HT-29 (cell line): ENCODE measurements at places on chromosomes 12 and 14.
A peak's percentile ranks its signal among the peaks of the same experiment; 100 is the strongest.

DNA sequence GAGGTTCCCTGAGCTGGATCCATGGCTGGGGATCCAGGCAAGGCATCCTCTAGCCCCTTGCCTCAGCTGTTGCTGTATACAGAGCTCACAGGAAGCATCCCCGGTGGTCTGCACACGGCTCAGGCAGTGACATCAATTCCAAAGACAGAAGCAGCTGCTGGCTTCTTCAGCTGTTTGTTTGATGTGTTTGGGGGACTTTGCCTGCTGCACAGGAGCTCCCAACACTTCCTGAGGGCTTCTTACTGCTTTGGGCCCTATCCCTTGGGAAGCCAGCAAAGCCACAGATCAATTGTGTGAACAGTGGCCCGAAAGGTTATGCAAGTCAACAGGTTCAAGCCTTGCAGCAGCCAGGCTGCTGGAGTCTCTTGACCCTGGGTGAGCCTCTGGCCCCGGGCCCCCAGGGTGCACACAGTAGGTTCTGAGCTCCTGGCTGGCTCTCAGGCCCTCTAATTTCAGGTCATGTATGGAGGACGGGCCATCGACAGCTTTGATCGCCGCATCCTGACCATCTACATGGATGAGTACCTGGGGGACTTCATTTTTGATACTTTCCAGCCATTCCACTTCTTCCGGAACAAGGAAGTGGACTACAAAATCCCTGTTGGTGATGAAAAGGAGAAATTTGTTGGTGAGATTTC lies 42.6 kb downstream of the CCDC92 start:
- DNase-seq = no peak

DNA sequence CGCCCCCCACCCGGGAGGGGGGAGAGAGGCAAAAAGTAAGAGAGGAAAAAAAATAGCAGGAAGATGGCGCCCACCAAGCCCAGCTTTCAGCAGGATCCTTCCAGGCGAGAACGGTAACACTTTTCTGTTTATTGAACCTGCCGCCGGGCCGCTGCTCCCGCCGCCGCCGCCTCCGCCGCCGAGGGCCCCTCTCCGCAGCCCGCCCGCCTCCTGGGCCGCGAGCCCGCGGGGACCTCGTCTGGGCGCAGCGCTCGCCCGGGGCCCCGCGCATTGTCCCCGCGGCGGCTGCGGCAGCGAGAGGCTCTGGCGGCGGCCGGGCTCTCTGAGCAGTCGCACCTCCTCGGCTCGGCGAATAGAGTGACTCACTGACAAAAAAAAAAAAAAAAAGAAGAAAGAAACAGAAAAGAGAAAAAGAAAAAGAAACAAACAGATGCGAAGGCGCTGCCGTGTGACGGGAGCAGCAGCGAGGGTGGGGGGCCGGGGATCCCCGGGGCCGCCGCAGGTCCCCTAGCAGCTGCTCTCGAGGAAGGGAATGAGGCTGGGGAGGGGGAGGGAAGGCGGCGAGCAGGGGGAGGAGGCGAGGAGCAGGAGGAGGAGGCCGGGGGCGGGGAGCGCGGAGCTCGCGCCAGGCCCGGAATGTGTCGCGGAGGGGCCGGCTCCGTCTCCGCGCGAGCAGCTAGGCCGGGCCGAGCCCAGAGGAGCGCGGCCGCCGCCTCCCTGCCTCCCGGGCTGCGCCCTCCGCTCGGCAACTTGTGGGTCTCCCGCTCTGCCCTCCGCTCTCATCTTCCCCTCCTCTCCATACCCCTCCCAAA lies 781 bp downstream of the NPAS3 start:
- no peak for DNase-seq

DNA sequence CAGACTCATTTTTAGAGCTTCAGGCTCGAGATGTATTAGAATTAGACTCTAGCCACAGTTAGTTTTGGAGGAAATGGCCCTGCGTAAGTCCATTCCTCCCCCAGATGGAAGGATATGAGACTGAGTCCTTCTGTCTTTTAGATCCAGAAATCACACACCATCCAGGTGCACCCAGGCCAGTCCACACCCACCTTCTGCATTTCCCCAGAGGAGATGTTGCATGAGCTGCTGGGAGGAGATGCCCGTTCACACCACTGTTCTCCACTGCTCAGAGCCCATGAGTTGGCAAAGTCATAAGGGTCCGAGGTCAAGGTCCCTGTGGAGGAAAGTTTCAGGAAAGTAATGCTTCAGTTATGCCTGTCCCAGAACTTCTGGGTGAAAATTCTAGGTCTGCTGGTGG lies 29.2 kb downstream of the VWF start:
- DNase-seq = no peak

- no peak for DNase-seq
Observed at GRCh38 chr14:101791919-101792572, 30.5 kb downstream of the PPP2R5C start.

- no peak for DNase-seq
Observed at GRCh38 chr12:30108666-30109065, 324.9 kb upstream of the TMTC1 start.

- DNase-seq = peak; percentile 61
Observed at GRCh38 chr14:78836777-78837176, 666.6 kb downstream of the NRXN3 start.

DNA sequence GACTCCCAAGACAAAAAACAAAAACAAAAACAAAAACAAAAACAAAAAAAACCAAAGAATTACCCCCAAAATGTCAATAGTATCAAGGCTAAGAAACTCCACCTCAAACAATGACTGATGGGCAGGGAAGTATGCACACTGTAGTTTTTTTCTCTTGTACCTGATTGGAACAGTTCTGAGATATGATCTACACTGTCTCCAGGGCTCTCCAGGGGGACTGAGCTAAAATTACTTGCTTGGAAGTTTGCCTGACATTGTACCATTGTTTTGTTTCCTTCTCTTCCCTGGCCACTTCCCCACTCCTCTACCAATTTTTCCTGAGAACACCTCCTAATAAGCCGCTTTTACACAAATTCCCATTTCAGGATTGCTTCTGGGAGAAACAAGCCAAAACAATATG lies 22.3 kb upstream of the CATSPERB start:
- no peak for DNase-seq

DNA sequence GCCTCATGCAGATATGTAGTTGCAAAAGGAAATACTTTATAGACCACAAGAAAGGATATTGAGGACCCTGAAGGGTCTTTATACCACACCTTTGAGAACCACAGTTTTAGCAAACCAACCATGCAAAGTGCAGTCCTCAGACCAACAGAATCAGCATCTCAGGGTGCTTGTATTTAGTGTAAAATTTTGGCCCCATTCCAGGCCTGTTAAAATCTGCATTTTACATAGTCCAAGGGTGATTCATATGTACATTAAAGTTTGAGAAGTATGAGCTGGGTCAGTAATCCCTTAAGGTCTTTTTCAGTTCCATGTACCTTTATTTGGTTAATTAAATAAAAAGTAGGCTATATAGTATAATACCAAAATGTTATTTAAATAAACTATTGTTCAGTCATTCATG lies 91.2 kb downstream of the WNK1 start:
- DNase-seq = no peak

DNA sequence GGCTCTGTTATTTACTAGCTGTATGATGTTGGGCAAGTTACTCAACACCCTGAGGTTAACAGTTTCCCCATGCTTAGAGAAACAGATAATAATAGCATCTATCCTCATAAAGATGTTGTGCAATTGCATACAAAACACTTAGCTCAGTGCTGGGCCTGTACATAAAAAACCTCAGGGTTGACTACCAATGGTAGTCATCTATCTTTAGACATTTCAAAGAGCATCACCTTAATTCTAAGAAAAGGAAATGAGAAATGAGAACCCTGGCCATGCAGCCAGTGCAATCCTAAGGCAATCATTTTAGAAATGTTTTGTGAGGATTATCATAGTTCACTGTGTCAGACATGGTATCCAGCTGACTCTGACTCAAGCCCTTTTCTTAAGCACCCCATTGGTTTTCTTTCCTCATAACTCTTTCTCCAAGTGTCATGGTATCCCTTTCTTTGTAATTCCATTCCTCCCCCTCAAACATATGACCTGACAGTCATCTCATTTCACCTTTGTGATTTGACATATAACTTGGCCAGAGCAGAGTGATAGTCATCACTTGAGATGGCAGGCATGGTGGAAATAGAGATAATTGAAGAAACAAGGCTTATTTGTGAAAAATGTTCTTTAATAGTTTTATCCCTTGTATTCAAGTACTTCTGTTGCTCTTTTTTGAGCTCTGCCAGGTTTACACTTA lies 29.5 kb upstream of the OSBPL8 start:
- DNase-seq = no peak

GRCh38 chr14:99742509-99743487 lies 50.4 kb upstream of the EML1 start:
- DNase-seq = no peak

DNA sequence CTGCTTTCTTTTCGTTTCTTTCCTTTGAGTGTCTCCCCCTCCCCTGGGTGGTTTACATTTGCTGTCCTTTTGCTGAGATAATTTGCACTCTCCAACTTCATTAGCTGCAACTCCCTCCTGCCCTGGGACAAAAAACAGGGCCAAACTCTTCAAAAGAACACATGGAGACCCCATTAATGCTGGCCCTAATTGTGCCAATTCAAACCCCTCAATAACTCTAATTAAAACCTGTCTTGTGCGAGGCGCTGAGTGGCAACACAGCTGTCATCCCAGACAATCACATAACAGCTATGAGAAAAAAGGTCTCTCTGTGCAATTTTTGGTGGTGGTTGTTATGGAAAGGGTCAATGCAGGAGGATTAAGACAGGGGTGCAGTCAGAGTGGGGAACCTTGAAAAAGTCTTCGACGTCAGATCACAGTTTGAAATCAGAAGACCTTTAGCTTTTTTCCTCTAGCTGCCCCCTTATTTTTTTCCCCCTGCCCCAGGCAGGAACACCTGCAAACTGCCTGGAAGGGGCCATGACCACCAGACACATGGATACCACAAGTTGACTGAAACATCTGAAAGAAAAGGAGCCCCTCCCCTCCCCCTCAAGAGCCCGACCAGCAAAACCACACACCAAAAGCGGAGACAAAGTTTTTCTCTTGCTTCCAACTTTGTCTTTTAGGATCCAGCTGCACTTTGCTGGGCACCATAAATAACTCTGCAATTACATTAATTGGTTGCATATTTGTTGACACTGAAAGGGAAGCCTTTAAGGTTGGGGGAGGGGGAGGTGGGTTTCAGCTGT lies 26.5 kb upstream of the SMOC1 start:
- no peak for DNase-seq

- DNase-seq = no peak
Observed at GRCh38 chr12:109949089-109949488, 47.1 kb downstream of the GIT2 start.

- no peak for DNase-seq
Observed at GRCh38 chr12:26798023-26798422, 35.0 kb downstream of the ITPR2 start.

- no peak for DNase-seq
Observed at GRCh38 chr14:61581955-61582615, 113.2 kb upstream of the HIF1A start.

DNA sequence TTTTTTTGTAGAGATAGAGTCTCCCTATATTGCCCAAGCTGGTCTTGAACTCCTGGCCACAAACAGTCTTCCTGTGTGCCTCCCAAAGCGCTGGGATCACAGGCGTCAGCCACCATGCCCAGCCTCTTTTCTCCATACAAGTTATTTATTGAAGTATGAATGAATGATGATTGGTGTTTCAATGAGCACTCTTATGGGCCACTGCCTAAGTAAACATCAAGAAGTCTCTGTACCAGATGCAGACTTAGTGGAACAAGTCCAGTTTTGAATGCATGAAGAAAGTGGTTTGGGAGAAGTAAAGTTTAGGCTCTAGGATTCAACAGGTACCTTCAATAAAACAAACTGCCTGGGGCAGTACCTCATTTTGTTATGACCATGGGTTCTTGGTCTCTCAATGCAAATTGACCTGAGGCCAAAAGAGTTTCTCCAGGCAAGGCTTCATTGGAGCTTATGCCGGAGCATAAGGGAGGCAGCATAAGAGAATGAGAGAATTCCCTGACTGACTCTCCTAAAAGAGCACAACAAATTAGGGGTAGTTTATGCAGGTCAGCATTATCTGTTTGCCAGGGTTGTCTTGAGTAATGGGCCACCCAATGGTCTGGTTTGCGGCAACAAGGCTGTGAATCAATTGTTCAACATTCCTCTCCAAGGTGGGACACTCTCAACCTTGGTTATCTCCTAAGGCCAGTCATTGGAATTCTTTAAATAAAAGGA lies 1.1 kb upstream of the GMFB start:
- DNase-seq = peak; percentile 30

- DNase-seq = no peak
Observed at GRCh38 chr14:55874785-55875184, 243.4 kb upstream of the PELI2 start.

GRCh38 chr14:97025722-97026121 lies 228.5 kb downstream of the VRK1 start:
- no peak for DNase-seq

GRCh38 chr14:91732439-91732838 lies 553 bp upstream of the CATSPERB start:
- no peak for DNase-seq

- no peak for DNase-seq
Observed at GRCh38 chr12:102479099-102479885, 1.1 kb downstream of the IGF1 start.

DNA sequence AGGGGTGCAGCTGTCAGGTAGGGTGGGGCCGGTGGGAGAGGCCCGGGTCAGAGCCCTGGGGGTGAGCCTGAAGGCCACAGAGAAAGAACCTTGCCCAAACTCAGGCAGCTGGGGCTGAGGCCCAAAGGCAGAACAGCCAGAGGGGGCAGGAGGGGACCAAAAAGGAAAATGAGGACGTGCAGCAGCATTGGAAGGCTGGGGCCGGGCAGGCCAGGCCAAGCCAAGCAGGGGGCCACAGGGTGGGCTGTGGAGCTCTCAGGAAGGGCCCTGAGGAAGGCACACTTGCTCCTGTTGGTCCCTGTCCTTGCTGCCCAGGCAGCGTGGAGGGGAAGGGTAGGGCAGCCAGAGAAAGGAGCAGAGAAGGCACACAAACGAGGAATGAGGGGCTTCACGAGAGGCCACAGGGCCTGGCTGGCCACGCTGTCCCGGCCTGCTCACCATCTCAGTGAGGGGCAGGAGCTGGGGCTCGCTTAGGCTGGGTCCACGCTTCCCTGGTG lies 10.5 kb downstream of the MMP14 start:
- DNase-seq = no peak

- DNase-seq = no peak
Observed at GRCh38 chr12:75446857-75447256, 33.7 kb upstream of the GLIPR1 start.

- no peak for DNase-seq
Observed at GRCh38 chr12:105015543-105015942, 29.4 kb downstream of the NOPCHAP1 start.
